ENCODE measurements at places on chromosomes 4 and X. TPM values are rescaled to one million over a fixed set of nuclear protein-coding genes. Genes with fewer than 3 reads are reported as not detected.
A peak's percentile ranks its signal among the peaks of the same experiment; 100 is the strongest.

- H3K4me1 ChIP-seq: peaks cover 17% of the 10 kb centered on the region
- H3K36me3 ChIP-seq: no peaks in the 10 kb centered on the region
- no peak overlapping the region for H3K4me3 ChIP-seq
- no peaks in the 10 kb centered on the region for H3K27me3 ChIP-seq
- no peak for DNase-seq
Measured at GRCh38 chr4:86848136-86848535, 1.0 kb downstream of the SLC10A6 start.

DNA sequence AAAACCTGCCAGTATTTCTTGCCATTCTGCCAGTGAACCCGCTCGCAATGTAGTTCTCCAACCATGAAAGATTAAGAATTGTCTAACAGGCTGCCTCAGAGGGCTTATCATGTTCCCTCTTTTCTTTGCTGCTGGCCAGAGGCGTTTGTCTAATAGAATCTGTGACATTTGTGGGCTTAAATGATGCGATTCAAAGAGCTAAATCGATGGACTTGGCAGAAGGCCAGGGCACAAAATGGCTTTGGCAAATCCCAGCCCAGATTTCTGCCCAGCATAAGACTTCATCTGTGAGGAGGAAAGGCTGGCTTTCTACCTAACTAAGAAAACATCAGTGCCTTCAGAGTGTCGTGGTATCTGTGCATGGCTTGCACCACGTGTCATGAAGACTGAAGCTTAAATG lies 79.9 kb downstream of the TRPC5OS start:
- no peaks in the 10 kb centered on the region for H3K36me3 ChIP-seq
- DNase-seq: no peak
- no peak overlapping the region for H3K4me3 ChIP-seq
- H3K27me3 ChIP-seq: no peaks in the 10 kb centered on the region
- no peaks in the 10 kb centered on the region for H3K4me1 ChIP-seq

The UGT2B17 gene
- not detected for total RNA-seq

DNA sequence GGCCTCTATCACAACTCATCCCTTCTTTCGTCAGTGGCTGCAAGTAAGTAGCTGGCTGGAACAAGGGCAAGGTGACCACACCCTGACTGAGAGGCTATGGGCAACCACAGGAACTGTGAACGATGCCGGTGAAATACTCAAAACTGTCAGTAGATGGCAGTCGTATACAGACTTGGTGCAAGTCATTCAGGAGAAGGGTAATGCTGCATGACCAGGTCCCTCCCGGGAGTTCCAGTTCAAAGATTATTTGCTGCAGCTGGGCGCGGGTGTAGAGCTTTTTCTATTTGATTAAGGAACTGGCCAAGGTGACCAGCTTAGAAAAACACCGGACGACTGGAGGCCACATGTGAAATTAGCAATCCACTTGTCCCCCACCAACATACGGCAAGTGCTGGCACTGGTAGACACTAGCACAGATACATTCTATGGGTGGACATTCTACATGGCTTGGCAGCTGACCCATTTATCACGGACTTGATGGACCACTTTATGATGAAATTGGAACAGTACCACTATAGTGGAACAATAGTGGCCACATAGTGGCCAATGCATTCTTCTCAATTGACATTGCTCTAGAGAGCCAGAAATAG lies 726.6 kb downstream of the TRAM1L1 start:
- H3K36me3 ChIP-seq: no peaks in the 10 kb centered on the region
- no peaks in the 10 kb centered on the region for H3K27me3 ChIP-seq
- no peak overlapping the region for H3K27ac ChIP-seq
- no peaks in the 10 kb centered on the region for H3K4me1 ChIP-seq
- no peak overlapping the region for H3K4me3 ChIP-seq

GRCh38 chrX:32687379-32687778 lies 524.0 kb downstream of the DMD start:
- H3K27me3 ChIP-seq: no peaks in the 10 kb centered on the region
- H3K4me1 ChIP-seq: no peaks in the 10 kb centered on the region
- DNase-seq: no peak
- no peak overlapping the region for H3K4me3 ChIP-seq
- no peaks in the 10 kb centered on the region for H3K36me3 ChIP-seq
- H3K27ac ChIP-seq: no peak overlapping the region

GRCh38 chrX:45851434-45851991 lies 650.8 kb upstream of the DIPK2B start:
- no peak overlapping the region for H3K27ac ChIP-seq
- H3K27me3 ChIP-seq: no peaks in the 10 kb centered on the region
- no peaks in the 10 kb centered on the region for H3K4me1 ChIP-seq
- peak; percentile 16 for DNase-seq
- no peaks in the 10 kb centered on the region for H3K36me3 ChIP-seq

The CFAP299 gene
- total RNA-seq: 1.3 TPM

The TMEM35A gene
- total RNA-seq: 1.2 TPM

- H3K4me3 ChIP-seq: no peak overlapping the region
- no peaks in the 10 kb centered on the region for H3K36me3 ChIP-seq
- no peaks in the 10 kb centered on the region for H3K27me3 ChIP-seq
- H3K27ac ChIP-seq: no peak overlapping the region
- no peak for DNase-seq
- peaks cover 10% of the 10 kb centered on the region for H3K4me1 ChIP-seq
Measured at GRCh38 chr4:77153006-77153405, 4.0 kb upstream of the CCNG2 start.
